DND-41 (cell line): ENCODE measurements at places on chromosomes 13 and 19.
A peak's percentile ranks its signal among the peaks of the same experiment; 100 is the strongest.

DNA sequence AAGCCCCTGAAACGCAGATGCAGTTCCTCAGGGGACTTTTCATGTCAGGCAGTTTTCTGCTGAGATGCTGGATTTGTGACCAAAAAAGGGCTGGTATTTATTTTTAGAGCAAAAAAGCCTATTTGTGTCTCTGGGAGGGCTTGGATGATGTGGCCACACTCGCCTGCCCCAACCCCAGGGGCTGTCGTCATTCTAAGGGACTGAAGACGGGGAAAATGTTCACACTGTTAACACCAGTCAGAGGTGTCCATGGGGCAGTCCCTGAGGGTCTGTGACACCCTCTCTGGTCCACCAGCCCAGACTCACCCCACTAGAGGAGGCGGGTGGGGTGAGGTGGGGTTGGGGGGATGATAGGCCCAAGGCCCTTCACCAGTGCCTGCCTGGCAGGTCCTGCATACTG lies 15.9 kb upstream of the EPHX3 start:
- DNase-seq, result no peak

DNA sequence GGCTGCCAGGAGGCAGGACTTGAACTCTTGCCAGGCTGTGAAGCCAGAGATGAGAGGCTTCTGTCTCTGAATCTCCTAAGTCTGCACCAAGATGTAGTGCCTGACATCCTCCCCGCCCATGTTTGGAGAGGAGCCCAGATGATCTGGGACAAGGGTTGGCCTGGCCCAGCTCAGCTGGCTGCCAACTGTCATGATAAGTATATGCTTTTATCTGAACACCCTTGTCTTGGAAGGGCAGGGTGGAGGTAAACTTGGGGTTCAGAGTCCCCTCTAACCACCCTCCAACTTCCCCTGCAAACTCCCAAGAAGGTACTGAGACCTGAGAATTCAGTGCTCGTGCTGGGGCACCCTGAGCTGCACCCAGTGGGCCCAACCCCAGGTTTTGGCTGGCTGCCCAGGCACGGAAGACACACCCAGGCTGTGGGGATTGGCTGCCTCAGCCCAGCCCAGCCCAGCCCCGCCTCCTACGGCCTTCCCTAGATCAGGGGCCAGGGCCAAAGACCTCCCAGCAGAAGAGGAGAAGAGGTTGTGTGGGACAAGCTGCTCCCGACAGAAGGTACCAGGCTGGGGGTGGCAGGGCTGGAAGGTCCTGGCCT lies at the start of gene CYP4F12:
TSS of gene CYP4F12 (plus strand) at position 508 of the 596 bp plus-strand sequence. CDS start 443 bp downstream, outside the sequence.
- peak; percentile 31 for DNase-seq

DNA sequence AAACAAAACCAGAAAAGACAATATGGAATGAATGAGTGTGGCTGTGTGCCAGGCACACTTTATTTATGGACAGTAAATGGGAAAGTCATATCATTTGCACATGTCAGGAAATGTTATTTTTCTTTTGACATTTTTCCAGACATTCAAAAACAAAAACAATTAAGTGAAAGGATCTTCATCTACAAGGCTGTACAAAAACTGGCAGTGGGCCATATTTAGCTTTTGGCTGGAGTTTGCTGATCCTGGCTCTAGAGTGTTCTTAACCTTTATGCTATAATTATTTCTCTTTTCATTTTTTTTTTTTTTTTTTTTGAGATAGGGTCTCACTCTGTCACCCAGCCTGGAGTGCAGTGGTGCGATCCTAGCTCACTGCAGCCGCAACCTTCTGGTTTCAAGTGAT lies 6.5 kb upstream of the TNFSF9 start:
- no peak for DNase-seq

DNA sequence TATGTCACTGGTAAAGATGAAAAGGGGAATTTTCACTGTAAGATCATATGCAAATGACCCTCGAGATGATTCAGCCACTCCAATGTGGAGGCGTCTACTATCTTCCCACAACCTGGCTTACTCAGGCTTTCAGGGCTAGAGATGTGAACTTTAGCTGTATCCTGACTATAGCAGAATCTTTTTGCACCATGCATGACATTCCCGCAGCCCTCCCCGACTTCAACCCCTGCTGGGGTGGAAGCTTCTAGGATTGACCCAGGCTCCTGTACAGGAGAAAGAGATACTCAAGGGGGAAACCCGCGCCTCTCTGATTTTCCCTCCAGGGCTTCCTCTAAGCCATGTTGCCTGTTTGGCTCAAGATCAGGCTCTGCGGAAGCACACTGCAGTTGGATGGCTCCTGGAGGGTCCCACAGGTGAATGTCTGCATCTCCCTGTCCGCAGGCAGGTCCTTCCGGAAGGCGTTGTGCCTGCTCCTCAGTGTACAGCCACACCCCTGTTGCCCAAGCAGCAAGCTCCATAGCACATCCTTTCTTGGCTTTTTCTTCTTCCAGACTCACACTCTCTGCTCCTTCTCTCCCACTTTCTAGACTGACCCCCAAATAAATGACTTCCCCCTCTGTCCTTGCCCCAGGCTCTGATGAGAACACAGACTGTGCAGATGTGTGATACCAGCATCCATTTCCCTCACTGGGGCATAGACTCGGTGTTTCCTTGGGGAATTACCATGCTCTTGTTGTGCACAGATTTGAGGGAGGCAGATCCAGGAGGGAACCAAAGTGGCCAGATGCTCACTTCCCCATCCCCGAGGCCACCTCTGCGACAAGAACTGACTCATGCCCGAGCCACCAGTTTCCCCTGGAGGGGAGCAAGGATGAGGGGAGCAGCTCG lies 29.1 kb upstream of the POP4 start:
- DNase-seq, result no peak

GRCh38 chr19:55809381-55810058 lies 22.3 kb downstream of the NLRP11 start:
- DNase-seq, result peak; percentile 10

GRCh38 chr19:38213911-38214625 lies 10.0 kb downstream of the DPF1 start:
- DNase-seq, result peak; percentile 59

GRCh38 chr13:71867131-71867814 lies at the start of gene DACH1:
TSS of gene DACH1 (minus strand) at chr13:71867204.
- peak; percentile 54 for DNase-seq
